ENCODE measurements at places on chromosomes 13 and 19.
A peak's percentile ranks its signal among the peaks of the same experiment; 100 is the strongest.

GRCh38 chr19:45179072-45179891 is 698 bp downstream of the BLOC1S3 start:
- no peak for DNase-seq

- DNase-seq = no peak
Observed at GRCh38 chr13:76832258-76832988, 53.8 kb downstream of the KCTD12 start.

- no peak for DNase-seq
Observed at GRCh38 chr19:8174706-8175105, 25.3 kb upstream of the FBN3 start.

- no peak for DNase-seq
Observed at GRCh38 chr13:26660766-26661165, 99.8 kb downstream of the GPR12 start.

- no peak for DNase-seq
Observed at GRCh38 chr19:49772850-49773432, 6.1 kb downstream of the AP2A1 start.

DNA sequence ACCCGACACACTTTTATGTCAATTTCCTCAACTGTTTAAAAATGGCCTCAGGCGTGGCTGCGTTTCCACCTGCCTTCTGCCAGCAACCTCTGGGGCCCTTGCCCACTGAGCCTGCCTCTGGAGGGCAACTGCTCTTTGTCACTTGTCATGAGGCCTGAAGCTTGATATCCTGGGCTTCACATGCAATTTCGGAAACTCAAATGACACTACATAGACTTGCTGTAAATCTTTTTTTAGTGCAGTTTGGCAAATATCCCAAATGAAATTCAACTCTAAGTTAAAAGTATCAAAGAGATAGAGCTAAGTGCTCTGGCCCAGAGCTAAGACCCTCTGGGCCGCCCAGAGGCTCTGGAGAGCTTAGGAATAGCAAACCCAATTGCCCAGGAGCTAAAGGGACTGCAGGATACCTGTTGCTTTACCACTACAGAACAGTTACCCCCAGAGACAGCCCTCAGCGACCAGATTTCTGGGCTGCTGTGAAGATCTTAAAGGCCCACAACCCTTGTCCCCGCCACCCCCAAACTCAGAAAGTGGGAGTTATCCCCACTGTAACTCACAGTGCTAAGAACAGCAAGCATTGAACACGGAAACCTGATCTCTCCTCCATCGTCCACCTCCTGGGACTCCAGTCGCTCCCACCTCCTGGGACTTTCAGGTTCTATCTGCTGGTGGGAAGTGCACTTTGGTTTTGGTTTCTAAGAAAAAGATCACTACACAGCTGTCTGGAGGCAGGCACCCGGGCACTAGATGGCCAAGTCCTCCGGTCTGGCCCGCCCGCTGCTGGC is 19.4 kb downstream of the GJA3 start:
- peak; percentile 44 for DNase-seq

- no peak for DNase-seq
Observed at GRCh38 chr19:4539693-4540581, at the start of gene LRG1. Gene LRG1 (minus strand): TSS chr19:4540036. CDS start chr19:4540013, 23 bp downstream.

DNA sequence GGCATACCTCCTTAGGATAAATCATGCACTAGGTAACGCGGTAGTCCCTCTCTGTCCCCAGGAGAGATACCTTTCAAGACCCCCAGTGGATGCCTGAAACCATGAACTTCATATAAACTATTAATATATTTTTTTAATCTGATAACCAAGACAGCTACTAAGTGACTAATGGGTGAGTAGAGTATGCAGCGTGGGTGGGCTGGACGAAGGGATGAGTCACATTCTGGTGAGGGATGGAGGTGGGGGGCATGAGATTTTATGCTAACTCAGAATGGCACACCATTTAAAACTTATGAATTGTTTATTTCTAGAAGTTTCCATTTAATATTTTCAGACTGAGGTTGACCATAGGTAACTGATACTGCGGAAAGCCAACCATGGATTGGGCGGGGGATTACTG is 46.2 kb downstream of the CDK8 start:
- DNase-seq = no peak

DNA sequence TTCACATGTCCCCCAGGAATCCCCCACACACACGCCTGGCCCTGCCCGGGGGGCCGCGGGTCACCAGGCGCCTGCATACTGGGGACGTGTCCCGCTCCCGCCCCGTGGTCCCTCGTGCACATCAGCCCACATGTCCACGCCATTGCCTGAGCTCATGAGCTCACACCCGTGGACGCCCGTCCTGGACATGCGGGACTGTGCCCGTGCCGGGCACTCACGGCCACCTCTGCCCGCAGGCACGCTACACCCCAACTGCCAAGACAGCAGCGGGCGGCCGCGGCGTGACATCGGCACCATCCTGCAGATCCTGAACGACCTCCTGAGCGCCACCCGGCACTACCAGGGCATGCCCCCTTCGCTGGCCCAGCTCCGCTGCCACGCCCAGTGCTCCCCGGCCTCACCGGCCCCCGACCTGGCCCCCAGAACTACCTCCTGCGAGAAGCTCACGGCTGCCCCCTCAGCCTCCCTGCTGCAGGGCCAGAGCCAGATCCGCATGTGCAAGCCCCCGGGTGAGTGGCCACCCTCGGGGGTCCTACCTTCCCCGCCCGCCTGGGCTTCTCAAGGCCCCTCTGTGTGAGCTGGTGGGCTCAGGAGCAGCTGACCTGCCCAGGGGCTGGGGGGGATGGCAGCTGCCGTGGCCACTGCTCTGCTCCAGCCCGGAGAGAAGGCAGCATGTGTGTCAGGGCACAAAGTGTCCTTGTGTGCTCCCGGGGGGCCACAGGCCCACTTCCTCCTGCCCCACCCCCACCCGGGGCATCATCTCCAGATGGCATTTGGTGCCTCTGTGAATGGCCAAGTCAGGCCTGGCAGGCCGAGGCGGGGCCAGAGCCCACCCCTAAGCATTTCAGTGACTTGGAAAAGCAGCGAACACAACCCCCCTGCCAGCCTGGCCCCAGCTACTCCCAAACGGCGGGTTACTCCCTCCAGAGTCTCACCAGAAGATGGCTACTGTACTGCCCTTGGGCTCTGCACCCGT is 7.1 kb downstream of the MIDN start:
- no peak for DNase-seq

DNA sequence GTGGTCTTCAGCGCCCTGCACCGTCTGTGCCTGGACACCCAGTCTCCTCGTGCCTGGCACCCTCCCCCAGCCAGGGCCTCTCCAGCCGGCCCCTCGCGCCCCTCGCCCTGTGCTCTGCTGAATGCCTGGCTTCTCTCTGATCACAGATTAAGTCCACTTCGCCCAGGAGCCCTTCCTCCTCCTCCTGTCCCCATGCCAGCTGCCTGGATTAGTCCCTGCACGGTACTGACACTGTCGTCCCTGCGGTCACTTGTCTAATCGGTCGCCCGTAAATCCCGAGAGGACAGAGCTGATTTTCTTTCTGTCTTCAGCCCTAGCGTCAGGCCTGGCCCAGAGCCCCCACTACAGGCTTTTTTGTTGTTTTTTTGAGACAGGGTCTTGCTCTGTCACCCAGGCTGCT is 6.6 kb downstream of the THOP1 start:
- DNase-seq = no peak

DNA sequence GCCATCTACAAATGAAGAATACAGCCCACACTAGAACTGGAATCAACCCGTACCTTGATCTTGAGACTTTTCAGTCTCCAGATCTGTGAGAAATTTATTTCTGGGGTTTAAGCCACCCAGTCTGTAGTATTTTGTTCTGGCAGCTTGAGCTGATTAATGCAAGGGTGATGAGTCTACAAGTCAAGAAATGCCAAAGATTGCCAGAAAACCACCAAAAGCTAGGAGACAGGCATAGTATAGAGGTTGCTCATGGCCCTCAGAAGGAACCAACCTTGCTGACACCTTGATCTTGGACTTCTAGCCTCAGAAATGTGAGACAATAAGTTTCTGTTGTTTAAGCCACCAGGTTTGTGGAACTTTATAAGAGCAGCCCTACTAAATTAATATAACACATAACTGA is 428.2 kb upstream of the KLF12 start:
- no peak for DNase-seq

DNA sequence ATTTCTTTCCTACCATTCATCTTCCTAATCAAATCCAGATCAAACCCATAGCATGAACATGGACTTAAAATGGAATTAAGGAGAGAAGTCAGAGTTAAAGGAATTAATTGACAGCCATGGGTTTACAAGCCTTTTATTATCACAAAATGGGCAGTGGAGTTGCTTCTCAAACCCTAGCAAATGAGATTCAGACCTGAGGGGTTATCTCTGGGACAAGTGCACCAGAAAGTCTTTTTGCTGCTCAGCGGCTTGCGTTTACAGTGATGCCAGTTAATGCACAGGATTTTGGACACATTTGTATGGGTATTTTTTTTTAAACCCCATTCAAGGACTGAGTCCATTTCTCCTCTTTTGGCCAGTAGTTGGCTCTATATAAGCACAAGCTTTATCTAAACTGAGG is 503.0 kb downstream of the EFNB2 start:
- DNase-seq = no peak

GRCh38 chr13:104694397-104694796 is 1628.2 kb upstream of the SLC10A2 start:
- DNase-seq = no peak

DNA sequence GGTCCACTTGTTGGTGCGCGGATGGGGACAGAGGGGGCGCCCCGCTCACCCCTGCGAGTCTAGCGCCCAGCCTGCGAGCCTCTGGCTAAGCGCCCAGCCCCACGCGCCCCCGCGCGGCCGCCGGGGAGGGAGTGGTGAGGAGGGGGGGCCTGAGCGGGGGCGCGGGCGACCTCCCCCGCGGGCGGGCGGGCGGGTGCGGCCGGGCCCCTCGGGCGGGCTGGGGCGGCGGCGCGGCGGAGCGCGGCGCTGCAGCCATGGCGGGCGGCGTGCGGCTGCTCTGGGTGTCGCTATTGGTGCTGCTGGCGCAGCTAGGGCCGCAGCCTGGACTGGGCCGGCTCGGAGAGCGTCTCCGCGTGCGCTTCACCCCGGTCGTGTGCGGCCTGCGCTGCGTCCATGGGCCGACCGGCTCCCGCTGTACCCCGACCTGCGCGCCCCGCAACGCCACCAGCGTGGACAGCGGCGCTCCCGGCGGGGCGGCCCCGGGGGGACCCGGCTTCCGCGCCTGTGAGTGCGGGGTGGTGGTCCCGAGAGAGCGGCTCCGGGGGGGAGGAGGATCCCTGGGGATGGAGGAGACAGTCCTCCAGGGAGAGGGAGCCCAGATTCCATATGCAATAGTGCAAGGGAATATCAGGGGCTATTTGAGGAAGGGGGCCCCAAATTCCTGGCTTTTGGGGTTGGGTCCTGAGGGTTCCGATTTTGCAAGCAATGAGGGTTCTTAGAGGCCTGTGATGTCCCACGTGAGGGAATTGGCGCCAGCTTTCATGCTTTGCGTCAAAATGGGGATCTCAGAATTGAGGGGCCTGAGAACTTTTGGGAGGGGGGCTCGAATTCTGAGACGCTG is at the start of gene LTBP4:
TSS of gene LTBP4 (plus strand) at position 236 of the 841 bp plus-strand sequence. CDS start at position 255, 19 bp downstream.
- no peak for DNase-seq

DNA sequence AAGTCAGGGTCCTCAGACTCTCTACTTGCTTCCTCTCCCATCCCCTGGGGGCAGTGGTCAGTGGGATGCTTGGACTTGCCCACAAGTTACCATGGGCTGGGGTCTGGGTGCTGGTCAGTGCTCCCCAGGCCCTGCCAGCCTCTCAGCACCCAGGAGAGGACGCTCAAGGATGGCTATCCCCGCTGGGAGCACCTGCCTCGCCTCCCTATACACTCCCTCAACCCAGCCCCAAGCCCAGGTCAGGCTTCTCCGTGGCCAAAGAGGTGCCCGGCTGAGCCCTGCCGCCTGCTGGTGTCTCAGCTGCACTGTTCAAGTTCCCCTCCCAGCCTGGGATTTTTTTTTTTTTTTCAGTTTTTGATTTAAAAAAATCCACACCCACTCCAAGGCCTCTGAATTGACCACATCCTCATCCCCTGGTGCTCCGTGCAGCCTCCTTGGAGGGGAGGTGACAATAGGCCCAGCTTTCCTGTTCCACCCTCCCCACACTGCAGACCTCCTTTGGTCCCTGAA is 10.8 kb downstream of the F2RL3 start:
- no peak for DNase-seq

GRCh38 chr19:3201072-3201700 is 15.5 kb downstream of the NCLN start:
- DNase-seq = no peak

- no peak for DNase-seq
Observed at GRCh38 chr13:106526738-106527444, 8.6 kb downstream of the EFNB2 start.

DNA sequence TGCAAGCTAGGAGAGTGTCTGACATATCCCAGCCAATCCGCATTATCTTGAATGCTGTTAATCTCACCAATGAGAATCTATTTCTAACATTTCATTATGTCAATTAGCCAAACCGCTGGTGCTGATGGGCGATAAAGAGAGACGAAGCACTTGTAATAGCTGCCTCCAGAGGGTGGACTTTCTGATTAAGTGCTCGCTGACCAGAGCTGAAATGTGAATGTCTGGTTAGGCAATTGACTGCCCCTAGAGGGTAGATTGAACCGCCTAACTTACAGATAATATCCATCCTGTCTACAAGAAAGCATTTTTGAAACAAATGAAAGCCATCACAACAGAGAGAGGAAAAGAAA is 552 bp upstream of the GRWD1 start:
- DNase-seq = no peak

DNA sequence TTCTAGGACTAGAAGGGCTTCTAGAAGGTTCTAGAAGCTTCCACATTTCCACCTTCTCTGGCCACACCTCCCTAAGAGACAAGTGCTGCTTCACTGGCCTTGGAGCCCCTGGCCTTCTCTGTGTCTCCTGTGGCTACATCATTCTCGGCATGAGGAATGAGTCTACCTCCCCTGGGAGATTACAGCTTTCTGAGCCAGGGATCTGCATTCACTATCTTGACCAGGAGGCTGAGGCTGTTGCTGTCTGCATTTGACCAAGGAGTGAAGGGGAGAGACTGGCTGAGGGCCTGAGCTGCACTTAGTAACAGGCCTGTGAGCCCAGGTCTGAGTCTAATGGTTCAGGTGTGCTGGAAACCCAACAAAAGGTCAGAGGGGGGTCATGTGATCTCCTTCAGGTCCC is 5.3 kb downstream of the CPAMD8 start:
- no peak for DNase-seq

DNA sequence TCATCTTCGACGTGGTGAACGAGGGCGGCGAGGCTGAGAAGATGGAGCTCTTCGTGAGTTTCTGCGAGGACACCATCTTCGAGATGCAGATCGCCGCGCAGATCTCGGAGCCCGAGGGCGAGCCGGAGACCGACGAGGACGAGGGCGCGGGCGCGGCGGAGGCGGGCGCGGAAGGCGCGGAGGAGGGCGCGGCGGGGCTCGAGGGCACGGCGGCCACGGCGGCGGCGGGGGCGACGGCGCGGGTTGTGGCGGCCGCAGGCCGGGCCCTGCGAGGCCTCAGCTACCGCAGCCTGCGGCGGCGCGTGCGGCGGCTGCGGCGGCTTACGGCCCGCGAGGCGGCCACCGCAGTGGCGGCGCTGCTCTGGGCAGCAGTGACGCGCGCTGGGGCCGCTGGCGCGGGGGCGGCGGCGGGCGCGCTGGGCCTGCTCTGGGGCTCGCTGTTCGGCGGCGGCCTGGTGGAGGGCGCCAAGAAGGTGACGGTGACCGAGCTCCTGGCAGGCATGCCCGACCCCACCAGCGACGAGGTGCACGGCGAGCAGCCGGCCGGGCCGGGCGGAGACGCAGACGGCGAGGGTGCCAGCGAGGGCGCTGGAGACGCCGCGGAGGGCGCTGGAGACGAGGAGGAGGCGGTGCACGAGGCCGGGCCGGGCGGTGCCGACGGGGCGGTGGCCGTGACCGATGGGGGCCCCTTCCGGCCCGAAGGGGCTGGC is 52.6 kb downstream of the MAP4K1 start:
- no peak for DNase-seq
